ENCODE measurements at places on chromosomes 3 and 15.
A peak's percentile ranks its signal among the peaks of the same experiment; 100 is the strongest.

- no peak for DNase-seq
These were observed 20.5 kb downstream of the MYO1E start for GRCh38 chr15:59352189-59352588.

DNA sequence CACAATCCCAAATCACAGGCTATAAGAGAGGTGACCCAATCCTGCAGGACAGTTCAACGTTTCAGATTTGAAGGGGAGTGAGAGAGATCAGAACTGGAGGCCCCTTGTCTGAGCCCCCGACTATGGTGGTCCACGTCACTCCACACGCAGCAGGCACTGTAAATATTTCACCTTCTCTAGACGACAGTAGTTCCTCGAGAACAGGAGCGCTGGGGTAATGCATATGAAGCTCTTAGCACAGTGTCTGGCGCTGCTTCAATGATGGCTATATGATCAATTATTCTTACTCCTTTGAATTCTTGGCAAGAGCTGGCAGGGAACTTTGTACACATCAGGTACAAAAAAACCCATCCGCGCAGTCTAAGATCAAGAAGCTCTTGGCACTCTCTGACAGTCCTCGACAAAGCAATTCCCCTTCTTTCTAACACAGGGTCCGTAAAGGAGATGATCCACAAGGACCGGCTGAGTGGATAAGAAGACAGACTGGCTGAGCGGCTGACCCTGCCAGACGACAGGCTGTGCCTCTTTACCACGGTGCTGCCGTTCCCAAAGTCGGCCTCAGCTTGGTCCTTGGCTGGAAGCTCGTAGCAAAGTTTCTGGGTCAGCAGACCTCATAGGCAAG is 522 bp upstream of the NRROS start:
- no peak for DNase-seq

DNA sequence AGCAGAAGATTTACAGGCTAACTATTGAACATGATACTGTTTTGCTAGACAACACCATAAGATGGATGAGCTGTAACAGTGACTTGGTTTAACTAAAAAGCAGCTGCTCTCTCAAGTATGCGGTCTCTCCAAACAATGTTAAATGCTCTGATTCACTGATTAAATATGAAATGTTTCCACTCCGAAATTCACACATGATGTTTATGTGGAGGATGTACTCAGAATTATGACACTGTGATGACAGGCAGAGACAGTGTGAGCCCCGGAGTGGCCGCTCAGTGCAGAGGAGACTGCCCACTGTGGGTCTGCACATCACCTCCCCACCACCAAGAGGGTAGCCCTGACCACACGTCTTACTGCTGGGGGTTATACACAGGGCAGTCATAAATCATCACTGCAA is 83.9 kb upstream of the MEX3B start:
- DNase-seq, result no peak

GRCh38 chr3:51982352-51982837 is 940 bp upstream of the ACY1 start:
- DNase-seq, result peak; percentile 97

- DNase-seq, result no peak
These were observed 48.7 kb upstream of the BHLHE40 start for GRCh38 chr3:4930501-4930900.

GRCh38 chr3:37543666-37544065 is 318.0 kb upstream of the CTDSPL start:
- no peak for DNase-seq

- no peak for DNase-seq
These were observed 13.9 kb downstream of the MAPKAPK3 start for GRCh38 chr3:50630877-50631276.

DNA sequence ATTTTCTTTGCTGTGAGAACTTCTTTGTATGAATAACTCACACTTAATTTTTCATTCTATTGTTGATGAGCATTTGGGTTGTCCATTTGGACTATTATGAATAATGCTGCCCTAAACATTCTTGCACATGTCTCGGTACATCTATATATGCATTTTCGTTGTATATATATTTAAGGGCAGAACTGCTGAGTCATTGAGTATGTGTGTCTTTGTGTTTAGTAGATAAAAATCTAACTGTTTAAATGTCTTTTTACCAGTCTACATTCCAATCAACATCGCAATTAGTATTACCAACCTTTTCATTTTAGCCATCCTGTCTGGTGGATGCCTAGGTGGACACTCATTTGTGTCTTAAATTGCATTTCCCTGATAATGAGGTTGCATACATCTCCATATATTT is 144.4 kb downstream of the UACA start:
- no peak for DNase-seq

Measured in 8988T (cell line).